ENCODE measurements at places on chromosomes 3 and 15.

GRCh38 chr15:68305420-68305871 is 27.9 kb downstream of the FEM1B start:
- DNase-seq: no peak

GRCh38 chr3:161333696-161334095 is 37.6 kb downstream of the SPTSSB start:
- peak; percentile 42 for DNase-seq

DNA sequence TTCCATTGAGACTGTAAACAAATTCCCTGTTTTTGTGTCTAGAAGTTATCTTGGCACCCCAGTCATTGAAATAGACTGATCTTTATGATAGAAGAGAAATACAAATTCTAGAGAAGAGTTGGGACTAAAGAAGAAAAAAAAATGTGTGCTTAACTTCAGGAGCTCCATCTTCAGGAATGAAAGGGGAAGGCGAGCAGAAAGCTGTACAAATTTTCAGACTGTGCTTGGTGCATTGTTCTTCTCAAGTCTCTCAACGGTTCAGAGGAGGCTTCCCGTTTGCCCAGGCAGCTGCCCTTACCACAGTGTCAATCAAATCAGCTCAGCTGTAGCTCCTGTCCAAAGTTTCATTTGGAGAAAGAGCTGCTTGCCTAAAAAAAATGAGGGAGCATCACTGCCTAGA is 41.7 kb downstream of the OXSM start:
- DNase-seq: peak; percentile 70

- DNase-seq: no peak
These were observed 43.5 kb downstream of the PHC3 start for GRCh38 chr3:170137986-170138385.

GRCh38 chr15:51093839-51094605 is 684 bp downstream of the TNFAIP8L3 start:
- DNase-seq: peak; percentile 19

DNA sequence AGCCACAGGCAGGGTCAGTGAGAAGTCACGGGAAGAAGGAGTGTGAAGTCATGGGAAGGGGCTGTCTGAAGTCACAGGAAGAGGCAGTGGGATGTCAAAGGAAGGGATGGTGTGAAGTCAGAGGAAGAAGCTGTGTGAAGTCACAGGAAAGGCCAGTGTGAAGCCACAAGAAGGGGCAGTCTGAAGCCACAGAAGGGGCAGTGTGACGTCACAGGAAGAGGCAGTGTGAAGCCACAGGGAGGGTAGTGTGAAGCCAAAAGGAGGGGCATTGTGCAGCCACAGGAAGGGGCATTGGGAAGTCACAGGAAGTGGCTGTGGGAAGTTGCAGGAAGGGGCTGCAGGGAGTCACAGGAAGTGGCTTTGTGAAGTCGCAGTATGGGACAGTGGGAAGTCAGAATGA is 35.1 kb downstream of the GASK1A start:
- DNase-seq: no peak

DNA sequence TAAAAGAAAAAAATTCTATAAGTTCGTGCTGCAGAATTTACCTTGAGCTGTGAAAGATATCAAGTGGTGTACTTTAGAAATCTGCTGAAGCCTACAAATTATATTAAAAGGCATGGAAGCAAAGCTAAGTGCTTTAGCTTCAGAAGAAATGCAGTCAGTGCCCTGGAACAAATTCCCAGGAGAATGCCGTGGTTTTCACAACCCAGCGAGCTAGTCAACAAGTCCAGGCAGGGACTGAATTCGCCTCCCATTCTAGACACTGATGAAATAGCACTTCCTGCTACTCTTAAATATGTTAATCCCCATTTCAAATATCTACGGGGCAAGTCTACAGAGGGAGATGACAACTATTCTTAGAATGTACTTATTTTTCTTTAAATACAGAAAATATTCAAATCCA is 326.4 kb upstream of the IGF1R start:
- DNase-seq: no peak

DNA sequence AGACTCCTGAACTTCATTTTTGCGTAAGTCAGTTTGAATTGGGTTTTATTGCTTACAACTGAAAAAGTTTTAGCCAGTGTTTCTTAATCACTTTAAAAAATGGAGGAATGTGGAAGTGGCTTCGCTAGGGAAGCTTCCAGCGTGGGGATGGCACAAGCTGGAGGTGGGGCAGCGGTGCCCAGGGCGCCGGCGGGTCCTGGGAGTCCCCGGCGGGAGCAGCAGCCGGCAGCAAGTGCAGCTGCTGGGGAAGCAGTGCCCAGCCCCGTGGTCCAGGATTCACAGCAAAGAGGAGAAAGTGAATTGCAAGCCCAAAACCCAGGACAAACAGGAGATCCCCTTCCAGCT is 301.8 kb upstream of the PROK2 start:
- no peak for DNase-seq

DNA sequence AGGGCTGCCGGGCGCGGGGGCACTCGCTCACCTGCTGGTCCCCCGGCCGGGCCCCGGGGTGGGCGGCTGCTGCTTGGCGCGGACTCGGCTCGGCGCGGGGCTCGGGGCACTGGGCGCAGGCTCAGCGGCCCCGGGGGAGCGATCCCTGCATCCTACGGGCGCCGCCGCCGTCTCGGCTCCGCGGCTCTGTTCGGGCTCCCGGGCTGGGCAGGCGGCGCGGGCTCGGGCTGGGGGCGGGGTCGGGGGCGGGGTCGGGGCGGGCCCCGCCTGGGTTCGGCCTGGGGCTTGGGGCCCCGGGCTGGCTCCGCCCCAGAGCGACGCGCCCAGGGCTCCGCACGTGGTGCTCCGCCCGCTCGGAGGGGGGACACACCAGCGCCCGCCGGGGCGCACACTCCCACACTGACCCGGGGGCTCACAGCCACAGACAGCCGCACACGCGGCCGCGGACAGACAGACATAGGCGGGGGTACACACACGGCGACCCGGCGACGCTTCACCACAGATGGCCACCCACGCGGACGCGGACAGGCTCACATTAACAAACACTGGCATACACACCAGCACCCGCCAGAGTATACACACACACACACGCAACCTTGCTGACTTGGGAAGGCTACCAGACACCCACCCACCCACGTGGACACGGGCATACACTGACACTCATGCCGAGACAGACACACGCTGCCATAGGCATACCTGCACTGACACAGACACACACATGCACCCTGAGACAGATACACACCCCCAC is at the start of gene SCN5A:
Gene SCN5A, minus strand, starts transcription at position 188 of the 748 bp plus-strand sequence. CDS start 16,380 bp downstream, outside the sequence.
- DNase-seq: peak; percentile 57

- peak; percentile 72 for DNase-seq
These were observed 959 bp downstream of the TPM1 start for GRCh38 chr15:63043335-63044076.

GRCh38 chr3:128312271-128312670 is 154.4 kb downstream of the DNAJB8 start:
- no peak for DNase-seq

DNA sequence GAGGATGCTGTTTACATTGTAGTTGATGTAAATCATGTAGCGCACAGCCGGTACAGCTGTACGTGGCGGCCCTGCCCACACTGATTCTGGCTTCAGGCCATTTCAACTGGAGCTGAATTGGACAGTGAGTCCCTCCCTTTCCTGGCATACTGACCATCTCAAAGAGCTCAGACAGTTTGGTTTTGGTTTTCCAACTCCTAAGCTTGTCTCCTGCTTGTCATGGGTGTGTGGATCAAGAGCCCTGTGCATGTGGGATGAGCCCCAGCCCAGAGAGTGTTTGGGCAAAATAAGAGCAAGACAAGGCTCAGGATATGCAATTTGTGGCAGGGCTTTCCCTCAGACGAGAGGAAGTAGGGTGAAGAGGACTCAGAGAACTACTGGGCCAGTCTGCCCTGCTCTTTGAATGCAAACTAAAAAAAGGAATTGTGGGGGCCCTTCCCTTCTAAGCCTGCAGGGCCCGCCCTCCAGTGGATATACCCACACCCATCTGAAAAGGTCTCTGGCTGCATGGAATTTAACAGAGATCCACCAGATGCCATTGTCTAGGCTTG is 13.3 kb downstream of the ITGA11 start:
- DNase-seq: no peak

DNA sequence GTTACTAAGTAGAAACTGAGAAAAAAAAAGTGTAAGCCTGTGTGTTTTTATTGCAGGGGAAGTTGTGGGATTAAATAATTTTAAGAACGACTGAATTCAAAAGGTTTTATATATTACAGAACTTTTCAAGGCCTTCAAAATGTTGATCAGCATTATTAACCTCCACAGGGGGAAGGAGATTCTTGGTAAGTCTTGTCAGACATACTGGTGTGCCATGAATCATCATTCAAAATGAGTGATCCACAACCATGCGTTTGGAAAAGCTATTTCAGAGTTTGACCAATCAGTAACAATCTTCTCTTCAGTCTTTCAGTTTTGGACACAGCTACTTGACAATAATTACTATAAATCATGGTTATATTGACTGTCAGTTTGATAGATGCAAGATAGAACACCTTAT is 70.2 kb downstream of the ADAMTS9 start:
- no peak for DNase-seq

- no peak for DNase-seq
These were observed 578.1 kb downstream of the FHIT start for GRCh38 chr3:60673123-60673522.

DNA sequence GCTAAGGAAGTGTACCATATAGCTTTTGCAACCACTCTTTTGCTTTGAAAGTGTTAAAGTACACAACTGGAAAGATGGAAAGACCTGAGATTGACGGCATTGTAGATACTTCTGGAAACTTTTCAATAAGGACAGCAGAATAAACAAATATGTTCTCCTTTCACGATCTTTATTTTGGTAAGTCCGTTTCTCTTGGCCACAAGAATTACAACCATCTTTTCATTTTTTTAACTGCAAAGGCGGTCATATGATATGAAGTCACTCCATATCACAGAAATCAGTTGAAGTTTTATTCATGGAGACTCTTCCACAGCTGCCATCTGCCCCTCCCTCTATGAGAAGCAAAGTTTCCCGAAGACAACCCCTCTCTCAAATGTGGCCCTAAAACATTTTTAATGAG is 303.4 kb upstream of the ICE2 start:
- no peak for DNase-seq

DNA sequence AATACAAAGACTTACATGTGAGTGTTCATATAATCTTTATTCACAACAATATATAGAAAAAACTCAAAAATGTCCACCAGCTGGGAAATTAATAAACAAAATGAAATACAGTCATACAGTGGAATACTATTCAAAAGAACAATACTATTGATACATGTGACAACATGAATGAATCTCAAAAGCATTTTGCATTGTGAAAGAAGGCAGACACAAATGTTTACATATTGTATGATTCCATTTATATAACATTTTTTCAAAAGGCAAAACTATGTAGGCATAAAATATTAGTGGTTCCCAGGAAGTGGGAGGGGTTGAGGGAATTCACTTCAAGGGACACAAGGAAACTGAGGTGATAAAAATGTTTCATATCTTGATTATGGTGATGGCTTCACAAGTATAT is 303.2 kb downstream of the CTNNB1 start:
- no peak for DNase-seq

DNA sequence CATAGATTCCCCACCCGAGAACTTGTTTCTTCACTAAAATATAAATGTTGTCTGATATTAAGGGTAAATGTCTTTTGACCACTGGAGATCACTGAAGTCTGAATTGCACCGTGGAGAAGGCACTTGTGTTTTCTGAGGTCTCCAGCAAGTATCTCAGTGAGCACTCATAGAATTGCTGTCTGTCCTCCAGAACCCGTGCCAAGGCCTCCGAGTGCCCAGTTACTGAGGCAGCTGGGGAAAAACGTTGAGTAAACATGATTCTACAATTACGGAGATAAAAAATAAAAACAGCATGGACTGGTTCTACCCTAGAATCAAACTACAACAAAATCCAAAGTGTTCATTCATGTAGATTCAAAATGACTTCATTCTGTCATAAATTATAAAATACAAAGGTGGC is 60.0 kb downstream of the MLH1 start:
- DNase-seq: no peak

DNA sequence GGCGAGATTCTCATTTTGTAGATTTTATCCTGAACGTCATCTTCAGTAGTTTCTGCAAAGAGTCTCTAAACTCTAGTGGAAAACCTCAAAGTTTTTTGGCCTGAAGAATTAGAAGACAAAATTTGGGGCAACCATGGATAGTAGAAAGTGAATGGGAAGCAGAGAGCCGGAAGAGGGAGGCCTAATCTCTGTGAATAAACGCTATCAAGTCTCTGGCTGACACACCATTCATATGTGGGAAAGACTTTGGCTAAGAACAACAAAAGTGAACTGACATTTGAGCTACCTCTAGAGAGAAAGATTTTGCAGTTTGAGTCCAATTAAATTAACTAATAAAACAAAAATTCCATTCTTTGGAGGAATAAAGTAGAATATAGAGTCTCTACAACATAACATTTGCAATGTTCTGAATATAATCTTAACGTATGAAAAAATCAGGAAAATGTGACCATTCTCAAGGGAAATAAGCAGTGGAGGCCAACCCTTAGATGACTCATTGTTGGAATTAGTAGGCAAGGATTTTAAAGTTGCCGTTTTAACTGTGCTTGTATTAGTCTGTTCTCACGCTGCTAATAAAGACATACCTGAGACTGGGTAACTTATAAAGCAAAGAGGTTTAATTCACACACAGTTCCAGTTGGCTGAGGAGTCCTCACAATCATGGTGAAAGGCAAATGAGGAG is 184.6 kb downstream of the C3orf38 start:
- DNase-seq: no peak

GRCh38 chr15:47674586-47675232 is 42.6 kb upstream of the SEMA6D start:
- DNase-seq: no peak

- DNase-seq: no peak
These were observed 85.7 kb upstream of the TGFBR2 start for GRCh38 chr3:30520699-30521098.

GRCh38 chr3:119657887-119658702 is 2.3 kb downstream of the POPDC2 start:
- no peak for DNase-seq

DNA sequence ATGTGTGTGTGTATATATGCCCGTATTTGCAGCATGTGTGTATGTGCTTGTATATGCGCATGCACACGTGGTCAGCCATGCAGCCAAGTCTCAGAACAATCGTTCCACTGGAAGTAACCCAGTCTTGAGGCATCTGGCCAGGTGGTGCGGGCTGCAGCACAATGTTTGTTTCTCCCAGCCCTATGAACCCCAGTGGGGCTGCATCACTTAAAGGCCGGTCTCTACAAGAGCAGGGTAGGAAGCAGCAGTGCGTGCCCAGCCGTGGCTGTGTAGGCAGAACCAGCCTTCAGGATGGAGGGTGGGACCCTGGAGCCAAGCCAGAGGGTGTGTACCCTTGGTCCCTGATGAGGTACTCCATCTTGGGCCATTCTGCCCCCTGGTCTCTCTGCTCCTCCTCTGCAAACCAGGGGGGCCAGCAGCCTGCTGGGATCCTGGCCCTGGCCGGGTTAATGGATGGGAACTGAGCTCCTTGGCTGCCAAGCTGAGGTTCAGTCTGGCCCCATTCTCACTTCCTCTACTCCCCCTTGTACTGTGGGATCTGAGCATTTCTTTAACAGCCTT is 11.8 kb downstream of the KLF13 start:
- no peak for DNase-seq

DNA sequence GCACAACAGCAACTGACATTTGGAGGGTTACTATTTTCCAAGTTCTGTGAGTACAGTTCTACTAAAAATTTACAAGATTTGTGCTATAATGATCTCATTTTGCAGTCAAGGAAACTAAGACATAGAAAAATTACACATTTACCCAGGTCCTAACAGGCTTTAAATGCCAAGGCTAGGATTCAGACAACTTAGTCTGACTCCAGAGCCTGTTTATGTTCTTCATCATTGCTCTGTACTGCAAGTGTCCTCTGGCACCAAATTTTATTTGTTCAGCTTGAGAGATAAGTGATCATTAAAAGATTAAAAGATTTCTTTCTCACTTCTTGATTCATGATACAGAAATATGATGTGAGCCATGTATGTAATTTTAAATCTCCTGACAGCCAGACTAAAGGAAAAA is 290.8 kb downstream of the UBE2E2 start:
- no peak for DNase-seq

Measured in KBM-7 (cell line).